ENCODE measurements at places on chromosomes 2 and 18.

DNA sequence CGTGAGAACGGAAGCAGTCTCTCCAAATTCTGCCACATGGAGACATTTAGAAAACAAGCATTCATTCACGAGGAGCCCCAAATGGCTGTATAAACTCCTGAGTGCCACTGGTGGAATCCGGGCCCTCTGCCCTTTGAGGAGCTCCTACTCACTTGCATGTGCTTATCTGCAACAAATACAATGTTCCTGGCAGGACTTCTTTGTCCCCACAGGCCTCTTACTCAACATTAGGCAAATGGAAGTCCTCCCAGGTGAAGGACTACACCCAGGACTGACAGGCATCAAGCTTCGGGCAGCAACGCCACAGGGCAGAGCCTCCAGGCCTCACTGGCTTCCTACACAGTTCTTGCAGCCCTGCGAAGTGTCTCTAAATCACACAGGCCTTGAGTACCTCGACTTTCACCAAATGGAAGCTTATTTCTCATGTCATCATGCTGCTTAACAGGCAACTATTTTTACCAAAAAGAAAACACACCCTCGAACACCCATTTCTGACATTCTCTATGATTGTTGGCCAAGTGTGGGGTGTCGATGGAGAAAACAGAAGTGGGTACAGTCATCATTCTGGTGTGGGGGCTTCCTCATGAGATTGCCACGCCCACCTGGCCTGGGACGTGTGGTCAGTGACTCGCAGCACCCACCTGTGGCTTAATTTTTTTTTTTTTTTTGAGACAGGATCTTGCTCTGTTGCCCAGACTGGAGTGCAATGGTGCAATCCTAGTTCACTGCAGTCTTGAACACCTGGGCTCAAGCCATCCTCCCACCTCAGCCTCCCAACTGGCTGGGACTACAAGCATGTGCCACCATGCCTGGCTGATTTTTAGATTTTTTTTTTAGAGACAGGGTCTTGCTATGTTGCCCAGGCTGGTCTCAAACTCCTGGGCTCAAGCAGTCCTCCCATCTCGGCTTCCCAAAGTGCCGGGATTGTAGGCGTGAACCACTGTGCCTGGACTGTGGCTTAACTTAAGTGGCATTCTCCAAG is 186.8 kb upstream of the GLI2 start:
- no peak for DNase-seq

DNA sequence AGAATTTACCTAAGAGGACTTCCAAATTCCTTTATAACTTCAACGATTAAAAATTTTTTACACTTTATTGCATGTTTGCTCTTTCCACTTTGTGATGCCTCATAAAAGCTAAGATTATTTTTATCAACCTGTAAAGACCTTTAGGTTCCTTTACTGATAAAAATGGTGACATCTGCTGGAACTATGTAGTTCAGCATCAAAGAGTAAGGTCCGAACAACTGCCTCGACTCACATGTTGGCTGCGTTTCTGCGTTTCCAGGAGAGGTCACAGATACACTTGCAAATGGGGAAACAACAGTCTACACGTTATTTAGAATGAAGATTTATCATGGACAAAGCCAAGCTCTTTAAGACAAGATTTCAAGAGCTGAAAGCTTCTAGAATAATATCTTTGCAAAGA is 18.8 kb upstream of the TMX3 start:
- no peak for DNase-seq

DNA sequence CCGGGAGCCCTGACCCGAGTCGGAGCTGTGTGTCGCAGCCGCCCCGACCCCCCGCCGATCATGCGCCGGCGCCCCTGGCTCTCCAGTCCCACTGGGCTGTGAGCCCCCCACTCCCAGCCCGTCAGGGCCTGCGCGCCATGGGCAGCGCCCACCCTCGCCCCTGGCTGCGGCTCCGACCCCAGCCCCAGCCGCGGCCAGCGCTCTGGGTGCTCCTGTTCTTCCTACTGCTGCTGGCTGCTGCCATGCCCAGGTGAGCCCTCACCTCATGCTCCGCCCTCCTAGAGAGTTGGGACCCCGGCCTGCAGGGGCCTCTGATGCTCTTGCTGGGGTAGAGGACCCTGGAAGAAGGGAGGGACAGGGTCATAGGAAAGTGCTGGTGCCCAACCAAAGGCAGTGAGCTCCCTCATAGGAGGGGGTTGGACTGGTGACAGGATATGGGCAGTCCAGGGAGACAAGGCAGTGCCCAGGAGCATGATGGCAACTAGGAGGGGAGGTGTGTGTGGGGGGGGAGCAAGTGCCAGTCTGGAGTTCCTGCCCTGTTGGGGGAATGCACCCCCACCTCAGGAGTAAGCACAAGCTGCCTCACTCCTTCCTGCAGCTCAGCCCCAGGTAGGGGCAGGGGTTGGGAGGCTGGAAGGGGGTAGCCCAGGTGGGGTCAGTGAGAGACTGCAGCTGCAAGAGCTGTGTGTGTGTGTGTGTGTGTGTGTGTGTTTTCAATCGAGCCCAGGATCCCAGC is 375 bp downstream of the WNT10A start:
- DNase-seq = no peak

DNA sequence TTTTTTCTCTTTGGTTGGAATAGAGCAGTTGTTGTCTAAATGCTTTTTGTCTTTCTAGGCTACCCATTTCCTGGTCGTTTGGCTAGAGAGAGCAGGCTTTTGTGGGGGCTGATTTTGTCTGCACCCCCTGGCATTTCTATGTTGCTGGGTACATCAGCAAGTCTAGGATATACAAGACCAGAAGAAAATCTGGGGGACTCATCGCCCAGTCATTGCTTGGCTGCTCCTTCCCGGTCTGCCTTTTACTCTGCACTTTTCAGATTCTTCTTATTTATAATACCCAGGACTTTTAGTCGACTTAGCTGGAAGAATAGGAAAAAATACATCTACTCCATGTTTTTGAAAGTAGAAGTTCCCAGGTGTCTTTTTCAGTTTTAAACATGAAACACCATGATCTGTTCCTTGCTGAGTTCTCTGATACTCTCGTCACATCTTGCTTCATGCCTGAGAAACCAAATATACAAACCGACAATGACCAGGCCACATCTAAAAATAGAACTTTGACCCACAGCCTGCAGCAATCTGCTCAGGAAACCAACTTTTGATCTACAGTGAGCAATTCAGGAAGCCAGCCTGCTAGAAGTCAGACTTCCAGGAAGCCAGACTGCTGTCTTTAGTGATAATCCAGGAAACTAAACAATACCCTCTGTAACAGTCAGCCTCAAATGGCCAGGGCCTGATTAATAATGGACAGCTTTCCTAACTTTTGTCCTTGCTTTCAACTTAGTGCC is 163.8 kb upstream of the MEX3C start:
- DNase-seq = no peak

DNA sequence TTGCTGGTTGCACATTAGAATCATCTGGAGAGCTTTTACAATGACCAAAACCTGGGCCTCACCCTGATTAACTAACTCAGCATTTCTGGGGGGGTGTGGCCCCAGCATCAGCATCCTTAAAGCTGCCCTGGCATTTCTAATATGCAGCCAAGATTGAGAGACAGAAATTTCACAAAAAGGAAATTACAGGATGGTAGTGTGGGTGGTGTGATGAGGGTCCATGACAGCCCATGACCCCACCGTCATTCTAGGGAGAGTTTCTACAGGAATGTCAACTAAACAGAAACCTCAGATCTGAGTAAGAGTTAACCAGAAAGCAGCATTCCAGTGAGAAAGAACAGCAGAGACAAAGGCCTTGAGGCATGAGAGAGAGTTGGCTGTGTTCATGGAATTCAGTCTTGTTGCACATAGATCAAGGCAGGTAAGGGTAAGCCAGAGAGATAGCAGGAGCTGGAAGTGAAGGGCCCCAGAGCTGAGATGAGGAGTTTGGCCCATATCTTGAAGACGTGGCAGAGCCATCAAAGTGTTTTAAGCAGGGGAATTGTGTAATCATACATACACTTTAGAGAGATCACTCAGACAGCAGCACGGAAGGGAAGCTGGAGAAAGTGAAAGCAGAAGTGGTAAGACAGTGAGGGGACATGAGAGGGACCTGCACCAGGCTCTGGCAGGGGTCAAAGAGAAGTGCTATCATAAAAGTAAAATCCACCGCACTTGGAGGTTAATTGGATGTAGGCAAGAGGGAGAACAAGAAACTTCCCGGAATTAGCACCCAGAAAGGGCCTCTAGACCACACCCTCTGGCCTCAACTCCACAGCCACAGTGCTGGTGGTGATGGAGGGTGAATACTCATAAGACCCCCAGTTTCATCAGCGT is 7.8 kb upstream of the TRABD2A start:
- DNase-seq = no peak

DNA sequence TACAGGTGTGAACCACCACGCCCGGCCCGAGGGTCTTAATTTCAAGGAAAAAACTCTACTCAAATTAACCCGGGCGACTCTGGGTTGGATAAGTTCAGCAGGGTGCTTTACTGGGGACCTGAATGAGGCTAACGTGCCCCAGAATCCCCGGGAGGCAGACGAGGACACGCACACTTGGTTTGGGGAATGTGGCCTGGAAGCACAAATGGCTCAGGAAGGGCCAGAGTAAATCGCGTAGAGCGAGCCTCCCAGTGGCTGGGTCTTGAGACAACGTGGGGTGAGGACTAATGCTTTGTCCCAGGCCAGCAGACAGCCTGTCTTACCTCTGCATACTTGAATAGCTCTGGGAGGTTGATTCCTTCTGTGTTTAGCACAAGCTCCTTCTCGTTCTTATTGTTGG is 75.8 kb downstream of the POLR1A start:
- no peak for DNase-seq

GRCh38 chr18:12281861-12282260 is 26.2 kb upstream of the TUBB6 start:
- DNase-seq = no peak

DNA sequence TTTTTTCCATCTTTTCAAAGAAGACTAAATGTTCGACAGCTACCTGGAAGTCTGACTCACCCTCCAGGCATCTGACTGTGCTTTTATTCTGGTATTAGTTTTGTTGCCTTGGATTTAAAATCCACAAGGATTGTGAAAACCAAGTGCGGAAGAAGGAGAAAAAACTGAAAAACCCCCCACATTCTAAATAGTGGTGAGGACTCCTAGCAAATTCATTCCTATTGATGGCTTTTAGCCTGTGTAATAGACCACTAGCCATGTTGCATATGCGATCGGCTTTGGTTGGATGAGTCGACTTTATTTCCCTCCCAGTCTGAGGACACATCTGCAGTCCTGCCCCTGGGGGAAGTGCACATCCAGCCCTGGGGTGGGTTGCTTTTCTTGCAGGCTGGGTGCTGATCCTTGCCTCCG is 16.9 kb downstream of the LDLRAD4 start:
- peak; percentile 45 for DNase-seq

GRCh38 chr2:239897596-239898235 is 127.4 kb downstream of the NDUFA10 start:
- DNase-seq = no peak

DNA sequence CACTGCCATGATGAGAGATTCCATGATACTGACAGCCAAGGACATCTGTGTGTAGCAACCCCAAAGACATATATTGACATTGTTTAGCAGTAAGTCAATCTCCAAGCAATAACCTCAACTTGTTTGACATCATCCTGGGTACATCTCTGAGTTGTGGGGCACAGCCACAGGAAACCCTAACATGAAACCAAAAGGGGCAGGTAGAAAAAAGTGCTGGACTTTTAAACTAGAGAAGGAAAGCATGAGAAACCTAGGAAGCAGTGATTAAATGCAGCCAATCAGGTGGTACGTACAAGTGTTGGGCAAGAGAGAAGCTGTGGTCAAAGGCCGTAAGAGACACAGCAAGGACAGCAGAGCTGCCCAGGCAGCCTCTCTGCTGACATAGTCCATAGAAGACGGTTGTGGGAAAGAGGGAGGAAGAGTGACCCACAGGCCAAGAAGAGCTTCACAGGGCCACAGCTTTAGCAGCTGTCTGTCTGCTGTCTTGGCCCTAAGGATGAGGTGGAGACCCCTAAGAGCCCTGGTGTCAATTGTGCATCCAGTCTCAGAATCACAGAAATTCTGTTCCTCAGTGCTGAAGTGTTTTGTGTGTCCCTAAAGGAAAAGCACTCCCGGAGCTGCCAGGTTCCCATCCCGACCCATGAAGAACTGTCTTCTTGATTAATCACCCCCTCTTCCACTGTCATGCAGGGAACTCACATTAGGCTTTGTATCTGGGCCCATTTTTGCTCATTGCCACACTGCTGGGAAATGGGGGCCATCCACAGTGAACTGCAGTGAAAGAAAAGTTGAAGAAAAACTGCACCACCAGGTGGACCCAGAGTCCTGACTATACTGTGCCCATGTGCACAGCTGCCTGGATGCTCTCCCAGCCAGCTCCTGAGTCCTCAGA is 25.4 kb upstream of the CHN1 start:
- DNase-seq = peak; percentile 55

DNA sequence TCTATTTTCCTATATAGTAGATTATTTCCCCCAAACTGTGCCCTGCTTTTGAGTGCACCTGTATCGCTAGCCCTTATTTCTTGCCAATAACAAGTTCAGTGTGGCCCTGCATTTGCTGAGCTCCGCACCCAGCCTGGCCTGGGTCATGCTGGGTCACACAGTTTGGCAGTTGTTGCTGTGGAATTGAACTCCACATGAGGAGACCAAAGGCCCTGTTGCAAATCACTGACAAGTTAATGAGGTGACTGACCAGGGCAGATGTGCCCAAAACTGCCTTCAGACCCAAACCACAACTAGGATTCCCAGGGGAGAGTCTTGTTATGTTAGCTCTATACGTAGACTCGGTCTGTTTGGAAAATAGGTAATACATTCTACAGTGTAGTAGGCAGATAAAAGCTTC is 31.0 kb downstream of the COL4A4 start:
- DNase-seq = no peak

DNA sequence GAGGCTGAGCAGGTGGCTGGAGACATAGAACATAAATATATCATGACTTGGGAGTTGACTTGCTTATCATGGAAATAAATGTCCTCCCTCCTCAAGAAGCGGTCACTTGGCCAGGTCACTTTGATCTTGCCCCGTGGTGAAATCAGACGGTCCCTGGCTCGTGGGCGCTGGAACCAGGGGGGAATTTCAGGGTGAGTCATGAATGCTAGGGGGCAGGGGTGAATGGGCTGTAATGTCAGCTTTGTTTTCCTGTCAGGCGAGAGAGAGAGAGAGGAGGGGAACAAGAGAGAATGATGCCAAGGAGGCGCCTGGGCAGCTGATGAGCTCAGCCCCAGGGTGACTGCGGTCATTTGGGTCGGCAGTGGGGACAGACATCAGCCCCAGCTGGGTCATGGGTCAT is 47.7 kb downstream of the RRM2 start:
- DNase-seq = no peak

GRCh38 chr2:160326786-160327185 is 126.7 kb upstream of the ITGB6 start:
- DNase-seq = no peak

- no peak for DNase-seq
These were observed 39.0 kb downstream of the OXER1 start for GRCh38 chr2:42724886-42725285.

Measured in NCI-H2171 treated with DMSO at 0.1 percent for 48 hours (cell line).